ENCODE measurements at places on chromosomes 1 and 21. TPM values are rescaled to one million over a fixed set of nuclear protein-coding genes. Genes with fewer than 3 reads are reported as not detected.

GRCh38 chr1:211711315-211711705, 35.9 kb upstream of the NEK2 start:
- no peak for DNase-seq

DNA sequence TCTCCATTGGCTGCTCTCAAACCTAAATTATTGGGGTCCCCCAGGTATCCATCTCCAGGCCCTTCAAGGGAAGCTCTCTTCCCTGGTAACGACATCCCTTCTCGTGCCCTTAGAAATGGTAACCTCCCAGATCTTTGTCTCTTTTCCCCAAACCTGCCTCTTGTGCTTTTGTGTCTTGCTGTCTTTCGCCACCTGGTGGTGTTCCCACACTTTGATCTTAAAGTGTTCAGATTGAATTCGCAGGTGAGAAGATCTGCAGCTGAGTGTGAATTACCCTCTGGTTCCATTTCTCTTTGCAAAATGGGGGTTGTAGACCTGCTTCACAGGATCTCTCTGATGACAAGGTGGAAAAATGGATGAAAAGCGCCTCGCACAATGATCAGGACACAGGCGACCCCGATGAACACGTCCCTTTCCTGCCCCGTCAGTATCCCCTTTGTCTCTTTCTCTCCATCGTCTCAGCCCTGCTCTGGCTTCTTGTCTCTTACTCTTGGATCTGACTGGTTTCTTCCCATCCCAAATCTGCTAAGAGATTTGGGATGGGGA, 53.1 kb downstream of the DOP1B start:
- peak; percentile 67 for DNase-seq

GRCh38 chr1:172442843-172443565, 865 bp downstream of the PIGC start:
- DNase-seq = no peak

- peak; percentile 21 for DNase-seq
Measured at GRCh38 chr1:41317361-41317760, 43.9 kb upstream of the FOXO6 start.

- no peak for DNase-seq
Measured at GRCh38 chr1:176461576-176461975, 1.4 kb upstream of the PAPPA2 start.

DNA sequence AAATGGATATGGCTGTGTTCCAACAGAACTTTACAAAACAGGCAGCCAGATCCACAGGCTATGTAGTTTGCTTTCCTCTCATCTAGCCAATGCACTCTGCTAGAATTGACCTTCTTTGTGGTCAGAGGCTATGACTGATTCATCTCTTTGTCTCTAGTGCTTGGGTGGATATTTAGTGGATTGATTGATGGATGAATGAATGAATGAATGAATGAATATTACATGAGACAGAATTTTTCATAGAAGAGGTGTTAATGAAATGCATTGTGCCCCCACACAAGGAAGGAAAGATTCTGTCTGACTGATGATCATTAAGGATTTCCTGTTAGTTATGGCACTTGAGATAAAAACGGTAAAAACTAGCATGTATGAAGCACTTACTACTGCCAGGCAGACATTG, 50.5 kb upstream of the ZYG11A start:
- DNase-seq = no peak

ORC1 gene
- 42.2 TPM for total RNA-seq
